RWPE2 (cell line): ENCODE measurements at places on chromosomes 12 and 14.

DNA sequence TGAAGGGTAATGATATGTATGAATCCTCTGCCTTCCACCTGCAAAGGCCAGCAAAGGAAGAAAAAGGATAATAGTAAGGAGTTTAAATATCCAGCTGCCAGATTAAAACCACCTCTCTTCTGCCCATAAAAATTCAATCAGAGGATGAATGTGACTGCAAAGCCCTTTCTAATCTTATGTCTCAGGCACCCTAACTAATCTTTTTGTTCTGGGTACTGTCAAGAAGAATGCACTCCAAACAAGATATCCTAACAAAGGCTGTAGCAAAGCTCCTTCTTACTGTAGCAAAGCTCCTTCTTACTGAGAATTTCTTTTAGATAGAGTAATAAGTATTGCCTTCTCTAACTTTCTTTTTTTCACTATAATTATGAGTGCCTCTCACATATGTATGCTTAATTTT lies 91.8 kb downstream of the ST8SIA1 start:
- no peak for DNase-seq

DNA sequence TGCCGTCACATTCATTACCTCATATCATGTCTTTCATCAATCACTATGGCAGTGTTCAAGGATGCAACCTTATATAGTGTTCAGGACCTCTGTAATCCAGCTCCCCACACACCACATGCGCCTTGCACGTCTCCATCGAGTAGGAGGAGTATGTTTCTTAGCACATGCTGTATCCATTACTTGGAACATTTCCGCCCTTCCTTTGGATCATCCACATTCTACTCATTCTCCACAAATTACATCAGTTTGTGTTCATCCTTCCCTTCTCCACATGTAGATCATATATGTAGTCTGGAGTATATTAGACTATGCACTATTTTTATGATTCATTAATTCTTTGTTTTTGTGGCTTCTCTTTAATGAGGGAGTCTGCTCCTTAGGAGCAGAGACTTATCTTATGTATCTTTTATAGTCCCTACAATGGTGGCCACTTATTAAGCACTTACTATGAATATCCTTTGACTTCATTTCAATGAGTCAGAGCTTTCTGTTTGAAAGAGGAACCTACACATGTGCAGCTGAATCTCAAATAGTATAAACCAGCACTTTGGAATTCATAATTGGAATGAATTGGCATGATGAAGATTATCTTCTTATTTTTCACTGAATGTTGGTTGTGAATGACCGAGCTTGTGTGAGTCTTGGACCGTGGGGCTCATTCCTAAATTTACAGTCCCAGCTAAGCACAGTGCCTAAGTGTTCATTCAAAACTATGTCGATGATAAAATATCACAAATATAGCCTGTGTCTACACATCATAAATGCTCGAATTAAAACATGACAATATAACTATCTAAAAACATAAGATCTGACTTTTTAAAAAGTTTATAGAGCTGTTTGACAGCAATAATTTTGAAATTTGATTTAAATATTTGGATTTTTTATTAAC lies 30.2 kb upstream of the NPAS3 start:
- DNase-seq = no peak

DNA sequence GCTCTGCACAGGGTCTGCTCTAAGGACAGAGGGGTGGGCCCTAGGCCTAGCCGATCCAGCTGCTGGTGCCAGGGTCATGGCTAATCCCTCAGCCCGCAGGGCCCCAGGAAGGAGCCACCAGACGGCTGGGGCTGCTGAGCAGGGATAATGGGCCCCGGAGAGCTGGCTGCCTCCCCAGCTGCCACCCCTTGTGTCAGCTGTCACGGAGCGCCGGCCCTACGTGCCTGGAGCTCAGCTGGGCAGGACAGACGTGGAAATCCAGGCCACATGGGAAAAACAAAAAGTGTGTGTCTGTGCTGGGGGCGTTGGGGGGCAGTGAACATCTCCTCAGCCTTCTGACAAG lies 36.2 kb downstream of the CHGA start:
- DNase-seq = no peak

- no peak for DNase-seq
Measured at GRCh38 chr12:100464529-100464928, 9.1 kb upstream of the NR1H4 start.

DNA sequence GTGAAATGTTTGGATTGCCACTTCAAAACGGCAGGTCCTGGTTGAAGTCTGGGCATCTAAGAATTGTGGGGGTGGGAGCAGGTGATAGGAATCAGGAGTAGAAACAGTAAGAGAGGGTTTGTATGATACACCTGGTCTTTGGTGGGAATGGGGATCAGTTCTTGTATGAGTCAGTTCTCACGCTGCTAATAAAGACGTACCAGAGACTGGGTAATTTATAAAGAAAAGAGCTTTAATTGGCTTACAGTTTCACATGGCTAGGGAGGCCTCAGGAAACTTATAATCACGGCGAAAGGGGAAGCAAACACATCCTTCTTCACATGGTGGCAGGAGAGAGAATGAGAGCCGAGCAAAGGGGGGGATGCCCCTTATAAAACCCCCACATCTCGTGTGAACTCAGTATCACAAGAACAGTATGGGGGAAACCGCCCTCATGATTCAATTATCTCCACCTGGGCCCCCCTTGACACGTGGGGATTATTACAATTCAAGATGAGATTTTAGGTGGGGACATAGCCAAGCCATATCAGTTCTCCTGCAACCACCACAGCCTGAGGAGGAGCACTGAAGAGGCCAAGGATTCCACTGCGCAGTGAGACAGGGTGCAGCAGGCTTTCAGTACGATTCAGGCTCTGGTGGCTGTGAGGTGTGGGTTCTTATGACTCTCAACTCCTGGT lies 52.1 kb downstream of the DRAM1 start:
- DNase-seq = no peak

GRCh38 chr12:94851396-94852028 lies 152.0 kb downstream of the NDUFA12 start:
- no peak for DNase-seq

GRCh38 chr12:31250179-31250578 lies 75.8 kb downstream of the SINHCAF start:
- DNase-seq = no peak

- no peak for DNase-seq
Measured at GRCh38 chr12:31362115-31362758, 36.3 kb upstream of the SINHCAF start.

DNA sequence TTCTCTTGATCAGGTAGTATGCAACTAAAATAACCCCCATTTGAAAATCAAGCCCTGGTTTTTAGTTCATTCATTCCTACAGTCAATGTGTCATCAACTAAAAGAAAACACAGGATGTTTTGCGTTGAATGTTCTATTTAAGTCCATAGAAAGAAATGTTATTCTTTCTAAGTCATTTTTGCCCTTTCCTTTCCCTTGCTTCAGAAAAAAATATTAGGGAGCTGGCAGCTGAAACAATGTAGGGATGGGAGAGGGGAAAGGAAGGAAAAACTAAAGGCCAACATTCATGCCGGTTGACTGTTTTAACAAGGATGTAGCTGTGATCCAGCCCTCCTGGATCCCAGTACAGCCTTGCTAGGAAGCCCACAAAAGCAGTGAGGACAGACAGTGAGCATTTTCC lies 155.1 kb downstream of the BTG1 start:
- no peak for DNase-seq

DNA sequence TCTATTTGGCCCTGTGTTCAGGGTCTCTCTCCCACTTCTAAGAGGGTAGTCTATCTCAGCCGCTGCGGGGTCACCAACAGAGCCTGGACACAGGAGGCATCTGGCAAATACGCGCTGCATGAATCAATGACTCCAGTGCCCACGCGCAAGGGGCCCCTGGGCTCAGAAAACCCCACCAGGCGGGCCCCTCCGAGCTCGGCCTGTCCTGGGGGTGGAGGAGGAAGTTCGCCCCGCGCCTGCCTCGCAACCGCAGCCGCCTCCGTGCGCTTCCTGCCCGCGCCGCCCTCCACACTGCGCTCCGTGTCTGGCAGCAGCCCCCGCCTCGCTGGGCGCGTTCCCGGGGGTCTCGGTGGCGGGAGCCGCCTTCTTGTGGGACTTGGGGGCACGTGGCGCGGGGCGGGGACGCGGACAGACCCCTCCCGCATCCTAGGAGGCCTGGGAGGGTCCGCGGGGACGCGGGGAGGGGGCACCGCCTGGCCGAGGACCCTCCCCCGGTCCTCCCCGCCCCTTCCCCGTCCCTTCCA lies 811 bp upstream of the FBRSL1 start:
- DNase-seq = no peak

DNA sequence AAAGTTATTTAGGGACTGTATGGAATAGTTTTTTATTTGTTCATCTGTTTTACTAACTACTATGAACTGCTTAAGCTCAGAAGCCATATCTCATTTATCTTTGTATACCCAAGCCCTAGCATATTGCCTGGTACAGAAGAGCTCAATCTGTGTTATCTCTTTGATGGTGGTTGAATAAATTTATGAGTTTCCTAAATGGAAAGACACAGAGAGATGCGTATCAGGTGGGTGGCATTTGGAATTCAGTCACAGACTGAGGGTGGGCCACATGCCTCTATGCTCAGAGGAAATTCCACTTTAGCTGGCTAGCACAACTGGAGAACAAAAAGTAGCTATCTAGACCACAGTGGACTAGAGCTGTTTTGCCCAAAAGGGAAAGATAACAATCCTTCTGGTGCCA lies 145.5 kb downstream of the SLC6A15 start:
- DNase-seq = no peak

DNA sequence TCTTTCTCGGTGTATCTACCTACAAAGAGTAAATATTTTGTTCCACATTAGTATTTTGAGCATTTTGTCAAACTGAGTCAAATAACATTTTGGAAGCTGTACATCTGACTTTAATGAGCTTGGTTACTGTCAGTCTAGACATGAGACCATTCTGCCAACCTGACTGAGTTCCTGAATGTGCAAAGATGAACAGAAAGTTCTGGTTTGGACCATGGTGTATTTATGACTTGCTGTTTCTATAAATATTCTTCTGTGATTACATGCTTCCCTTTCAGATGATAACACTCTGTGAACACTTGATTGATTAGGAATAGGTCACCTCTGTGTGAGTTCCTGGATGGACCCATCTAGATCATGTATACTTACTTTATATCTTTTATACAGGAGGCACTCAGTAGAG lies 827.8 kb downstream of the VRK1 start:
- DNase-seq = no peak

DNA sequence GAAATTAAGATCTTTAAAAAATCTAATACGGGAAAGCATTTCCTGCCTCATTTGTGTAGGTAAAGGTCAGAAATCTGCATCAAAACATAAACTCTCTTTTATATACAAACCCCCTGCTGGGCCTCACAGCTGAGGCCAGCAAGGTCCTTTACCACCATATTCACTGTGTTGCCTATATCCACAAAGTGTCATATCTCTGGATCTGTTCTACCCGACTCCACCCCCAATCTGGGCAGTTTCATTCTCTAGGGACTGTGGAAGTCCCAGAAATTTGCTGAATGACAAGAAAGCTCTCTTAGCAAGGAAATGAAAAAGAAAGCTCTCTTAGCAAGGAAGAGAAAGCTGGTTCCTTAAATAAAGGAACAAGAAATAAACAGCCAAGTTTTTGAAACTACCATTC lies 301.7 kb downstream of the KCNH5 start:
- DNase-seq = no peak
